ENCODE measurements at places on chromosomes 12 and 14.
A peak's percentile ranks its signal among the peaks of the same experiment; 100 is the strongest.

- no peak for DNase-seq
Observed at GRCh38 chr12:95335948-95336347, 118.3 kb downstream of the VEZT start.

DNA sequence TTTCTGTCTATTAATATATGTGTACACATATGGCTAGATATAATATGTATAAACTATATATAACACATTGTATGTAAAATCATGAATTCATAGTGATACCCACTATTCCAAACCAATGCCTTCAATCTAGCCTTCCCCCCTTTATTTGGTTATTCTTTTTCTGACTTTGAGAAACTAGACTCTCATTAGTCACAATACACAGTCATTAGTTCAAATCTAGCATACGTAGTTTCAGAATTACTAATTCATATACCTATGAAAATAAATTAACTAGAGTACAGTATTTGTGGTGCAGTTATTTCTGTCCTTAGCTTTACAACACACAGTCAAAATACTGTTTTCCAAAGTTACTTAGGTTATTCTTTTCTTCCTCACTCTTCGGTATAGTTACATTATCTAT is 268.2 kb downstream of the DPF3 start:
- no peak for DNase-seq

- no peak for DNase-seq
Observed at GRCh38 chr14:94469261-94469660, 6.7 kb downstream of the SERPINA9 start.

DNA sequence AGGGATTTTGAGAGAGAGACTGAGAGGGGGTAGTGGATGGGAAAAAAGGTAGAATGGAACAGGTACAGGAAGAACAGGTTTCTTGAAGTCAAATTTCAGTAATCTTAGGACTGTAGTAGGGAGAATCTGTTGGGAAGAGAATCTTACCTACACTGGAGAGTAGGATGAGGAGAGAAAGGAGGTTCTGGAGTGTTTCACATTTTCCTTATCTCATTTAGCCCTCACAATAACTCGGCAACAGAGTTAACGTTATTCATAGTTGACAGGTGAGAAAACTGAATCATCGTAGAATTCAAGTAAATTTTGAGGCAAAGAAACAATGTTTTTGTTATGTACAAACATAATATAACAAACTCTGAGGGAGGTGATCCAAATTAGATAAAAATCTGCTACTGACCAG is 17.2 kb upstream of the STRN3 start:
- no peak for DNase-seq

DNA sequence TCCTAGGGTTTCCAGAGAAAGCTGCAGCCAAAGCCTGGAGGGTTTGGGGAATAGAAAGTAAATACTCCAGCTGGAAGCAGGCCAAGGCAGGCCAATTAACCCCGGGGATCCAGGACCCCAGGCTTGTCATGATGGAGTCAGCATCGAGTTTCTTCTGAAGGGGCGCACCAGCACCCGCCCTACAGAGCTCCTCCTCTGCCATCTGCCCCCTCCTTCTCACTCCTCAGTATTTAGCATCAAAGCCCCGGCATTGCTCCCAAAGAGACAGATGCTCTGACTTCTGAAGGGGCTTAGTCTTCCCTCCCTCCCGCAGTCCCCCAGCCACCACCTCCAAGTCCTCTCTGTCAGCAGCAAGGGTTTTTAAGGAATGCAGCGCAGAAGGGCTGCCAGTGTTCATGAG is 285.1 kb upstream of the NOS1 start:
- DNase-seq, result no peak

- no peak for DNase-seq
Observed at GRCh38 chr12:106018286-106018685, 120.5 kb downstream of the NUAK1 start.

DNA sequence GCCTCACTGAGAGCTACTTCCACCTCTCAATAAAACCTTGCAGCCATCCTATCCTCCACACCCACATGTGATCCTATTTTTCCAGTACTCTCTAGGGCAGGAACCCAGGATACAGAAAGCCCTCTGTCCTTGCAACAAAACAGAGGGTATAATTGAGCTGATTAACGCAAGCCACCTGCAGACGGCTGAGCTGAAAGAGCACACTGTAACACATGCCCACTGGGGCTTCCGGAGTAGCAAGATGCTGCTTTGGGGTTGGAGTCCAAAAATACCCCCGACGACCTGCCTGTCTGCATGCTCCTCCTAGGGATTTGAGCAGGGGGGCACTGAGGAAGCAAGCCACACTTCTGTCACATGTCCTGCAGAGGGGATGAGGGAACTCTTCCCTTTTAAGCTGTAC is 401.1 kb upstream of the FOXG1 start:
- DNase-seq, result no peak

- no peak for DNase-seq
Observed at GRCh38 chr14:94397289-94398181, 9.1 kb upstream of the SERPINA1 start.

DNA sequence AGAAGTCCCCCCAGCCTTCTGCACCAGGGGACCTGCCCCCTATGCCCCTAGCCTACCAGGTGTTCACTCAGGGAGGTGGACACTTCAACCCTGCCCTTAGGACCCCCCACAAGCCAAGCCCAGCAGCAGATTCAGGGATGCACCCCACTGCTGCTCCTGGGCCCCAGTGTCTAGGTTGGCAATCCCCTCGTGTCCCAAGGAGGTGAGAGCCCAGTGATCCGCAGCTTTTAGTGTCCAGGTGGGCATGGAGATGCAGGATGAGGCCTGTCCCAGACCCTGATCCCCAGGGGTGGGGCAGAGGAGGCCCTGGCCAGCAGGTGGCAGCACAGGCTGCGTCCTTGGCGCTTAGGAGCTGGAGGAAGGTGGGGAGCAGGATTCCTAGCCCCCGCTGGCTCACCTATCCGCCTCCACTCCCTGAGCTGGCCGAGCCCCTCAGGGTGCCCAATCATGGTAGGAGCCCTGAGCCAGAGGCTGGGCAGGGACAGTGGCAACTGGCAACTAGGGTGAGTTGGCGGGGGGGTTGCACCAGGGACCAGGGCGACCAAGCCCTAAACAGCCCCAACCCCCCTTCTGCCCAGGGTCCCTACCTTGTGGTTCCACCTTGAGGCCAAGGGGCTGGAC is 4.1 kb downstream of the CKB start:
- DNase-seq, result peak; percentile 45

GRCh38 chr12:46825591-46826414 is at the start of gene SLC38A4:
SLC38A4 (minus strand) TSS chr12:46825997; CDS start chr12:46793071, 32,926 bp downstream.
- DNase-seq, result no peak

Measured in stimulated activated CD4-positive, alpha-beta T cell treated with anti-CD3 and anti-CD28 coated beads, Interleukin-1b, Interleukin-23, amount 100 ng/mL, for 1 hour (primary cell).